ENCODE measurements at places on chromosomes 3 and 15.

GRCh38 chr3:149589332-149589731 lies 68.5 kb downstream of the WWTR1 start:
- DNase-seq, result peak; percentile 47

GRCh38 chr3:136018876-136019275 lies 53.3 kb downstream of the PPP2R3A start:
- peak; percentile 27 for DNase-seq

DNA sequence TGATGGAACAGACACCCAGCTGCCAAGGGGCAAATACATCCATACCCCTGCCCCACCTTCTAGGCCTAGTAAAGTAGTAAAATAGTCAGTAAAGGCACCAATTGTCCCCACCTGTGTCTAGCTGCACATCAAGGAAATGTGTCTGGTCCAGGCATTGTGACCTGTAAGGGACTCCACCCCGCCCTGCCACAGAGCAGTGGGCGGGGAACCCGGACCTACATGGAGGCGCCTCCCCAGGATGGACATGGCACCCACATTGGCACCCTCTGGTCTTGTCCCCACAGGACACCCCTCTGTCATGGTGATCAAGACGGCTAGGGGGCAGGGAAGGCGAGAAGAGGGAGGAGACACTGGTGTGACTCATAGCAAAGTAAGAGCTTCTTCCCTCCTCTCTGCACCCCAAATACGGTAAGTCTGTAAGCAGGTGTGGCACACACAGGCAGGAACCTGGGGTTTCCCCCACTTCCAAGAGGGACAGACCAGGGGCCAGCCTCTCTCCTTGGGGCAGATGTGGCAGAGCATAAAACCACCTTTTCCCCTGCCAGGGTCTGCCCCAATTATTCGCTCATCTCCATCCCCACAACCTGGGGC lies 13.5 kb upstream of the LINGO1 start:
- no peak for DNase-seq

GRCh38 chr15:90799639-90800170 lies 68.7 kb upstream of the FURIN start:
- DNase-seq, result no peak

- no peak for DNase-seq
These were observed 179.3 kb downstream of the FRMD5 start for GRCh38 chr15:44015545-44016305.
